ENCODE measurements at places on chromosomes 3 and 15.

DNA sequence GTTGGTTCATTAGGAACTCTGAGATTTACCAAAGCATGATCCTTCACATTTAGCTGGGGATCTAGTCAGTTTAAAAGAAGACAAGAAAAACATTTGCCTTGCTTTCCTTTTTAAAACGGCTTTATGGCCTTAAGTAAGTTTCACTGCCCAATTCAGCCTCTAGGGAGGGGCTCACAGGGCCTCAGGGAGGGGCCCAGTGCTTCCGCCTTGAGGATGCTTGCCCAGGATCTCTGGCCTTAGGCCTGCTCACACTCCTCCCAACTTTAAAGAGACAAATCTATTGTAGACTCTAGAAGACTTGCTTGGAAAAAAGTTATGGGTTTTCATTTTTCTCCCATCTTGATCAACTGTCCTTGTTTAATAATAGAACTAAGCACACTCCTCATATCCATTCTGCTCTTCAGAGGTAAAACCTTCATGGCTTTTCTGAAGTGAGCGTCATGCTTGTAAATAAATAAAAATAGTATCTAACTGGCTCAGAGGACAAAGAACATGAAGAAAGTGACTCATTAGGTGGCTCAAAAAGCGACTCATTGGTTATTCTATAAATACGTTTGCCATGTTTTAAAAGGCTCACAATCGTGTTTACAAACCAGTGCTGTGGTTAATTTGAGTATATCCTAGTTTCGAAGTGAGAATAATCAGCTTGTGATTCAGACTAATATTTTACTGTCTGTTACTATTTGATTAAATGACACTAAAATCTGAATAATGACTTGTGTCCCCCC, 13.7 kb downstream of the PDHB start:
- no peak for DNase-seq

DNA sequence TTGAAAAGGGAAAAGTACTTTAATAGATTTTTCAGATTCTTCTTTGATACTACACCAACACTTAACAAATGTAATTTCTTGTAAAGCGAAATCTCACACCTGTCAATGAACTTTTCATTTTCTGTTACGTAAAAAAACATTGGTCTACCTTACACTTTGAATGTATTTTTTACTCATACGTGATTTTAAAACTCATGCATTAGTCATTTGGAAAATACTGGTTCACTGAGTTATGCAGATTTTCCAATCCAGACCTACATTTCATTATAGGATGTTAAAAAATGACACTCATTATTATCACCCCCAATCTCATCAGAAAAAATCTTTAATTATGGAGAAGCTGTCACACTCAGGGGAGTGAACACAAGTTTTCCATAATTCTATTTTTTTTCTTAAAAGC, 14.7 kb downstream of the VPS39 start:
- no peak for DNase-seq

GRCh38 chr3:108153451-108153981, 62.7 kb upstream of the CD47 start:
- DNase-seq: peak; percentile 23

GRCh38 chr15:25468611-25469010, 29.8 kb upstream of the UBE3A start:
- DNase-seq: no peak

DNA sequence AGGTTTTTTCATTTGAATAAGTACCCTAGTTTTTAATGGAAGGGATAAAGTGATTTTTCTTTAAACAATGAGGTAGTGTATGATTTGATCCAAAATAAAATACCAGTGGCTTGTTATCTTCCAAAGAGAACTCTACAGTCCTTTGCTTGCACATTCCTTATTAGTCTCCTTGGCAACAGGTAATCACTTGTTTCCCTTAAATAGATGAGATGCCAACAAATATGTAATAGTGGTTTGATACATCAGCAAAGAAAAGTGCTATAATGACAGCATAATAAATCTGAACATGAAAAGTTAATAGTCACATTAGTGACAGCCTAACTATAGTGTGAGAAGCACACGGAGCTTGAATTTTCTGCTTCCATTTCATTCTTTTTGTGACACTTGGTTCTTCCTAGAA, 360.2 kb downstream of the ZNF385D start:
- no peak for DNase-seq

- DNase-seq: no peak
Observed at GRCh38 chr3:140501061-140501769, 176.6 kb upstream of the TRIM42 start.

GRCh38 chr3:72969766-72970165, 26.8 kb upstream of the PPP4R2 start:
- no peak for DNase-seq

DNA sequence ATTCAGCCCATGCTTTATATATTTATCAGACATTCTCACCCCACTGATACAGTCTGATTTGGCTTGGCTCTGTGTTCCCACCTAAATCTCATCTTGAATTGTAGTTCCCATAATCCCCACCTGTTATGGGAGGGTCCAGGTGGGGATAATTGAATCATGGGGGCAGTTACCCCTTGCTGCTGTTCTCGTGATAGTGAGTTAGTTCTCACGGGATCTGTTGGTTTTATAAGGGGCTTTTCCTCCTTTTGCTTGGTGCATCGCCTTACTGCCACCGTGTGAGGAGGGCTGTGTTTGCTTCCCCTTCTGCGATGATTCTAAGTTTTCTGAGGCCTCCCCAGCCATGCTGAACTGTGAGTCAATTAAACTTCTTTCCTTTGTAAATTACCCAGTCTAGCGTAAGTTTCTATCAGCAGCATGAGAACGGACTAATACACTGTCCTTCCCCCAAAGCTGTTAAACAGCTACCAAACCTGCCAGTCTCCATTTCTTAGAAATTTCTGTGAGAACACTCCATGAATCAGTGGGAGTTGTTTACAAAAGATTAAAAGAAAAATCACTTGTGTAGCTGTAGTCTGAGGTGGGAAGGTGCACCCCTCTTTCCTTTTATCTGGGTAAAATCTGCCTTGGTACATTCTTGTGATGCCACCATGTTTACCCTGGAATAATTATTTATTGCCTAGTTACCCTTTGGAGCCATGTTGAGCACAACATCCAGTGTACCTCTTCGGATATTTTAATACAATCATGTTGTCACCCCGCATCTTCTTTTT, 160.5 kb downstream of the THSD4 start:
- no peak for DNase-seq

DNA sequence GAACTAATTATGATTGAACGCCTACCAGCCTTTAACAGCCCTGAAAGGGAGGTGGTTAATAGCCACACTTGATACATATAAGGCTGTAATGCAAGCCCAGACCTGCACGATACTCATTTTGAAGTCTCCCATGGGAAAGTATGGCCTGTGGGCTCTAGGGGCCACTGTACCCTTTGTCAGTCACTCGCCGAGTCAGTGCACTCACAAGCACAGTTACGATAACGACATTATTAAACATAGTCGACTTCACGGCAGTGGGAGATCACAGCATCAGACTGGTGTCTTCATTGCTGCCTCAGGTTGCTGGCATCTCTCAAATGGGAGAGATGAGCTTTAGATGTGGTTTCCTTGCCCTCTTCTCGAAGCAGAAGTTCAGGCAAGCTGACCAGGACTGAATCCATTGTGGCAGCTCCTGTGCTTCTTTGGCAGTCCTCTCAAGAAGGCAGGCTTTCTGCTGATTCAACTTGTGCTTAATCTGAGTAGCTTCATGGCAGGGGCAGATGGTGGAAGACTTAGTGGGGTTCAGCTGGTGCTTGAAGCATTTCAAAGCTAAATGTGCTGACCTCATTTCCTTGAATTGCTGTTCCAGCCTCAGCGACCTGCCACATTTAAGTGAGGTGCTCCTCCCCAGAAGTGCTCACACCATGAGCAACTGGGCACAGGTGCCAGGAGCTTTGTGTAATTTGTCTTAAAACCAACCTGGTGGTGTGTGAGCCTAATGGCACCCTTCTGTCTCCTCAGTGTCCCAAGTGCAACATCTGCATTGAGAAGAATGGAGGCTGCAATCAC, 15.8 kb upstream of the P4HTM start:
- no peak for DNase-seq

DNA sequence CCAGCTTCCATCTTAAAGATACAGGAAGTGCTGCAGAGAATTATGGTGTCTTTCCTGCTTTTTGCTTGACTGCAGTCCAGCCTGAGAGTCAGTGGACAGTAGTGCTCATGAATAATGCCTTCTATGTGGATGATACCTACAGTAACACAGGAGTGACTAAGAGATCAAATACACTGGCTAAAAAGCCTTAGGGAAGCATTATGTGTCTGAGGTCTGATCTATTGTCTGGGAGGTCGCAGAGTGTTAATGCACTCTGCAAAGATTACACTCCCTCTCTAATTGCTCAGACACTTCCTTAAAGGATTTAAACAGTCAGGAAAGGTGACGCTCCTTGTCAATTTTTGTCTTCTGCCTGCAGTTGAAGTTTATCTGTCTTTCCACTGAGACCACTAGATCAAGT, 183.6 kb downstream of the MCTP2 start:
- peak; percentile 36 for DNase-seq

DNA sequence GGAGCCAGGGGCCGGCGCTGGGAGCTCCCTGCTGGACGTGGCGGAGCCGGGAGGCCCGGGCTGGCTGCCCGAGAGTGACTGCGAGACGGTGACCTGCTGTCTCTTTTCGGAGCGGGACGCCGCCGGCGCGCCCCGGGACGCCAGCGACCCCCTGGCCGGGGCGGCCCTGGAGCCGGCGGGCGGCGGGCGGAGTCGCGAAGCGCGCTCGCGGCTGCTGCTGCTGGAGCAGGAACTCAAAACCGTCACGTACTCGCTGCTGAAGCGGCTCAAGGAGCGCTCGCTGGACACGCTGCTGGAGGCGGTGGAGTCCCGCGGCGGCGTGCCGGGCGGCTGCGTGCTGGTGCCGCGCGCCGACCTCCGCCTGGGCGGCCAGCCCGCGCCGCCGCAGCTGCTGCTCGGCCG, 1.5 kb downstream of the SMAD6 start:
- peak; percentile 11 for DNase-seq

GRCh38 chr15:71136159-71136783, 21.0 kb downstream of the THSD4 start:
- DNase-seq: no peak

DNA sequence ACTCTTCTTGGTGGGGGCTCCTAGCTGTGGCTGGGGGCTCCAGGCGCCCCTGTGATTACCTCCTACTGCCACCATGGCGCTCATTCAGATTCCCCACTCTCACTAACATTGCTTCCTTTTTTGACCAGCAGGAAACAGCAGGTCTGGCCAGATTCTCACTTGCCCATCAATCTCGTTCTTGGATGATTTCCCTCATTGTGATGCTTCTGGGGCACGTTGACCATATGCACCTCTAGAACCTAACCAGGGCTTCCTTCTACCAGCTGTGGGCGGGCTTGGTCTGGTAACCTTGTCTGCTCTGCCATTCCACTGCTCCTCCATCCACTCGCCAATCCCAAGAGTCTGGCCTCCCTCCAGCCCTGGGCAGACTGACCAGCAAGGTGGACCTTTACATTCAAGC, 35.9 kb upstream of the PTPN23 start:
- DNase-seq: no peak

GRCh38 chr3:27728195-27729087, 6.3 kb upstream of the EOMES start:
- peak; percentile 6 for DNase-seq

DNA sequence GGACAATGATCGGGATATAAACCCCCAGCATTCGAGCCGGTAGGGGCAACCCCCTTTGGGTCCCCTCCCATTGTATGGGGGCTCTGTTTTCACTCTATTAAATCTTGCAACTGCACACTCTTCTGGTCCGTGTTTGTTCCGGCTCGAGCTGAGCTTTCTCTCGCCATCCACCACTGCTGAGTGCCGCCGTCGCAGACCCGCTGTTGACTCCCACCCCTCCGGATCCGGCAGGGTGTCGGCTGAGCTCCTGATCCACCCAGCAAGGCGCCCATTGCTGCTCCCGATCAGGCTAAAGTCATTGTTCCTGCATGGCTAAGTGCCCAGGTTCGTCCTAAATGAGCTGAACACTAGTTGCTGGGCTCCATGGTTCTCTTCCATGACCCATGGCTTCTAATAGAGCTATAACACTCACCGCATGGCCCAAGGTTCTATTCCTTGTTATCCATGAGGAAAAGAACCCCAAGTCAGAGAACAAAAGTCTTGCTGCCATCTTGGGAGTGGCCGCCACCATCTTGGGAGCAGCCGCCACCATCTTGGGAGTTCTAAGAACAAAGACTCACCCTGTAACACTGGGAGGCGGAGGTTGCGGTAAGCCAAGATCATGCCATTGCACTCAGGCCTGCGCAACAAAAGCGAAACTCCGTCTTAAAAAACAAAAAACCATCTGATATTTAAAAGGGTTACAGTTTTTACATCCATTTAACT, 11.2 kb upstream of the EHHADH start:
- no peak for DNase-seq

DNA sequence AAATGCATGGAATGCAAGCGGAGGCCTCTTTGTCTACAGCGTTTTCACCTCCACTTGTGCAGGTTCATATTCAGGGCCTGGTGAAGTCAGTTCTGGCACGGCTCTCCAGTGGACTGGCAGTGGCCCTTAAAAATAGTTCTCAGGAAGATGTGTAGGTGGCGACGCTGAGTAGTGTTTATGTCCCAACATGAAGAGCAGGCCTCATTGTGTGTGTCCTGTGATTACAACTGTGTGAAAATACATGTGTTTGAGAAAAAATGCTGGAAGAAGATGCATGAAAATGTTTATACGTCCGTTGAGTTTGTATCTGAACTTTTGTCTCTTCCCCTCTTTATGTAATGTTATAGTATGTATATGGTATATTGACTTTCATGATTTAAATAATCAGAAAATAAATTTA, 7.2 kb downstream of the LIPC start:
- DNase-seq: peak; percentile 58

- no peak for DNase-seq
Observed at GRCh38 chr15:65418596-65418995, 4.2 kb downstream of the IGDCC4 start.

DNA sequence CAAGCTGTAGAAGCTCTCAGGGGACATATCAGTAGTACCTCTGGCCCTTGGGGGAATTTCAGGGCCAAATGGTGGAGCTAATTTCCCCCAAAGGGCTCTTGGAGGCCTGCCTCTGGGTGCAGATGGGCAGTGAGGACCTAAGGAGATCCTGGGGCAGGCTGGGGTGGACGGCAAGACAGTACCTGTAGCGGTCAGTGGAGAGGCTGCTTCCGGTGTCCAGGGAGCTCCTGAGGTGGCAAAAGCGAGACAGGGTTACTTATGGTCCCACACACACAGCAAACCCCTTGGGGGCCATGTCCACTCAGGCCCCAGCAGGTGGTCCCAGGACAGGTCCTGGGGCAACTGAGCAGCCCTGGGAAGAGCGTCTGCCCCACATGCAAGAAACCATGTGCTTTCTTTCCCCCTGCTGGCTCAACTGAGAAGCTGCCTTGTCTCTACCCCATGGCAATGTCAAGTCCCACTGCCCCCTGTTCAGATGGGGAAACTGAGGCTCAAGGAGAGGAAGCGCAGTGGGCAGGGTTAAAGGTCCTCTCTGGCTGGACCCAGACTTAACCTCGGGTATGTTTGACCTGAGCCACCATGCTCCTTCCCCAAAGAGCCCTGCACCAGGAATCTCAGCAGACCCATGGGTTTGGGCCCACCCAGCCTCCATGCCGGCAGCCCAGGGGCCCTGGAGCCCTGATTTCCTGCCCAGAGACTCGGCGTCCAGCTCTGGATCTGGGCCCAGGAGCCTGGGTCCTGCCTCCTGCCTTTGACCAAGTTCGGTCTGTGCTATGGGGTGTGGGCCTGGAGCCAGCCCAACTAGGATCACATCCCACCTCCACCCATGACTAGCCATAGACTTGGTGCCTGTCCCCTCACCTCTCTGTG, 25.7 kb downstream of the IQSEC1 start:
- DNase-seq: no peak
